Naive thymus-derived CD8-positive, alpha-beta T cell (primary cell): ENCODE measurements at places on chromosomes 2 and 18. TPM values are rescaled to one million over a fixed set of nuclear protein-coding genes. Genes with fewer than 3 reads are reported as not detected.

AOX1 gene
- not detected for polyA plus RNA-seq

PTPRM gene
- polyA plus RNA-seq, result 0.28 TPM

STPG4 gene
- not detected for polyA plus RNA-seq

IL36RN gene
- polyA plus RNA-seq, result not detected

GPC1 gene
- polyA plus RNA-seq, result 0.49 TPM
